ENCODE measurements at places on chromosomes 16 and 17.
A peak's percentile ranks its signal among the peaks of the same experiment; 100 is the strongest.

- DNase-seq = no peak
Measured at GRCh38 chr16:2298621-2299020, 30.7 kb upstream of the RNPS1 start.

DNA sequence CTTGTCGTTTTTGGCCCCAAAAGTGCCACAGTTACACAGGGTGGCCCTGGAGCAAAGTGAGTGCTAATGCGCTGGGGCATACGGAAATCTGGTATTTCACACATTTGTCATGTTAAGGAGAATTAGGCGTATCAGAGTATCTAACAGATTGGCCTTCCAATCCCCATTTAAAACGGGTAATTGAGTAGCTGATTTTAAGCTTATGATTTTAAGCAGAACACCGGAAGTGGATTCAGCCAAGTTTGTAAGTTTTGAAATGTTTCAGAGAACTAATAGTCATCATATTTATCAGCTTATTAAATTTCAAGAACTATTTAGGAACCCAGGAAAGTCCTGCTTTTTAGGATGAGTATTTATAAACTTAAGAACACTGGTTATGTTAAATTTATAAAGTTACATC lies 19.5 kb downstream of the LRRC75A start:
- DNase-seq = no peak

DNA sequence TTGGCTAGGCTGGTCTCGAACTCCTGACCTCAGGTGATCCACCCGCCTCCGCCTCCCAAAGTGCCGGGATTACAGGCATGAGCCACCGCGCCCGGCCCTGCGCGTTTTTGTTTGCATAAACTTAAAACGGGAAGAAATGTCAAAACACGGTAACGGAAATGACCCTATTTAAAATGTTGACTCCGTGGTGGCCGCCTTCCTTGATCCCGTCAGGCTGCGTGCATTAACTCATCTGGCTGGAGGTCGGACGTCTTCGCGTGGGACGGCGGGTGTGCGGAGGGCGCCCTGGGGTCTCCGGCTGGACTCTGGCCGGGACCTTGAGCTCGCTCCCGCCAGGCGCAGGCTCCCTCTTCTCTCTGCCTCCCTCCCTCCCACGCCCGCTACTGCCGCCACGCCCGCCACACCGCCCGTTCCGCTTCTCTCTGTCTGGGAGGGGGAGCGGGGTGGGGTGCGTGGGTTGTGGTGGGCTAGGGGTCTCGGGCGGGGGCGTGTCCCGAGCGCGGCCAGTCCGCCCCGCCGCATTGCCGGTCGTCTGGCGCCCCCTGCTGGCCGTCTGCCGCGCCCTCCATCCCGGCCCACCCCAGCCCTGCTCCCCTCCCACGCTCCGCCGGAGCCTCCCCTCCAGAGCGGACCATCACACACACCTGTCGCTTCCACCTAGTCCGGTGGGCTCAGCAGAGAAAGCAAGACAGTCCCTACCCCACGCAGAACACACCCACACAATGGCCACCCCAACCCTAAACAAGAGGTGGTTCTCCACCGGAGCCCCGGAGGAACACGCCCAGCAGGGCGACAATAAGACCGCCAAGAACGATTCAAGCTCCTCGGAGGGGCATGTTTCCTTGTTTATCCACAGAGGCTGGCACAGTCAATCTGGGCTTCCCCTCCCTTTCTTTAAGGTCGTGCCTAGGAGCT lies 1.2 kb upstream of the CCDC42 start:
- peak; percentile 30 for DNase-seq

GRCh38 chr17:74097450-74098135 lies 105.9 kb upstream of the RPL38 start:
- no peak for DNase-seq

GRCh38 chr17:64388961-64389565 lies 1.6 kb downstream of the PECAM1 start:
- DNase-seq = no peak

DNA sequence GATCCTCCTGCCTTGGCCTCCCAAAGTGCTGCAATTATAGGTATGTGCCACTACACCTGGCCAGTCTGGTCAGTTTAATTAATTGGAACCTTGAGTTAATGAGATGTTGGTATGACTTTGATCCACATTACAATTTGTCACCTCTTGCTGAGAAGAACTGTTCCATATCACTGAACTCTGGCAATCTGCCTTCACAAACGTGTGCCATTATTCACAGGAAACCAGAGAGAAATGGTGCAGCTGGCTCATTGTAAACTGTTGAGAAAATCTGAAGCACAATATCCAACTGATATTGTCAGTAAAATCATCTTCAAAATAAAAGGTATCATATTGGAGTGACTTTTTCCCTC lies 39.3 kb upstream of the YPEL2 start:
- DNase-seq = no peak

GRCh38 chr17:46818929-46819859 lies 702 bp upstream of the WNT3 start:
- no peak for DNase-seq

DNA sequence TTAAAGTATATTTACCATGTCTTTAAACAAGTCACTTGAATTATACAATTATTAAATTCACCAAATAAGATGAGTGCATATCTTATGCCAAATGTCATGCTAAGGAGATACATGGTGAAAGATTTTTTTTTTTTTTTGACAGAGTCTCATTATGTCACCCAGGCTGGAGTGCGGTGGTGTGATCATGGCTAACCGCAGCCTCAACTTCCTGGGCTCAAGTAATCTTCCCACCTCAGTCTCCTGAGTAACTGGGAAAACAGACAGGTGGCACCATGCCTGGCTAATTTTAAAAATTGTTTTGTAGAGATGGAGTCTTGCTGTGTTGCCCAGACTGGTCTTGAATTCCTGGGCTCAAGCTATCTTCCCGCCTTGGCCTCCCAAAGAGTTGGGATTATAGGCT lies 149.0 kb upstream of the GOT2 start:
- DNase-seq = no peak

GRCh38 chr16:83609178-83609577 lies 198.6 kb upstream of the HSBP1 start:
- no peak for DNase-seq

DNA sequence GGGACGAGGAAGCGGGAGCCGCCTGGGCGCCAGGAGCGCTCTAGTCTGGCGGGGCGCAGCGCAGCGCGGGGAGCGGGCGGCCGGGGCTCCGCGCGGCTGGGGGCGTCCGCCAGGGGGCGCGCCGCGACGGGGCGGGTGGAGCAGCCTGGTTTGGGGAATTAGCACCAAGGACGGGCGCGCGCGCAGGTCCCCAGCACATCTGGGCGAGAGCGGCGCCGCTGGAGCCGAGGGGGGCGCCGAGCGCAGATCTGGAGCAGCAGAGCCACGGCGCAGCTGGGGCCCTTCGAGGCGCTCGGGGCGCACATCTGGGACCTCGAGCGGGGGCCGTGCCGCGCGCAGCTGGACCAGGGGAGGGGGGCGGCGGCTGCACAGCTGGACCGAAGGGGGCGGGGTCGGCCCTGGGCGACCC lies at the start of gene NXPH3:
NXPH3 (plus strand) TSS at position 193 of the 409 bp plus-strand sequence. CDS start 349 bp downstream, outside the sequence.
- DNase-seq = no peak

- DNase-seq = no peak
Measured at GRCh38 chr16:27745348-27745747, 195.4 kb downstream of the KATNIP start.

GRCh38 chr17:33986088-33986487 lies 269.0 kb upstream of the CCL2 start:
- no peak for DNase-seq

- no peak for DNase-seq
Measured at GRCh38 chr16:81321039-81321438, 6.3 kb downstream of the GAN start.

DNA sequence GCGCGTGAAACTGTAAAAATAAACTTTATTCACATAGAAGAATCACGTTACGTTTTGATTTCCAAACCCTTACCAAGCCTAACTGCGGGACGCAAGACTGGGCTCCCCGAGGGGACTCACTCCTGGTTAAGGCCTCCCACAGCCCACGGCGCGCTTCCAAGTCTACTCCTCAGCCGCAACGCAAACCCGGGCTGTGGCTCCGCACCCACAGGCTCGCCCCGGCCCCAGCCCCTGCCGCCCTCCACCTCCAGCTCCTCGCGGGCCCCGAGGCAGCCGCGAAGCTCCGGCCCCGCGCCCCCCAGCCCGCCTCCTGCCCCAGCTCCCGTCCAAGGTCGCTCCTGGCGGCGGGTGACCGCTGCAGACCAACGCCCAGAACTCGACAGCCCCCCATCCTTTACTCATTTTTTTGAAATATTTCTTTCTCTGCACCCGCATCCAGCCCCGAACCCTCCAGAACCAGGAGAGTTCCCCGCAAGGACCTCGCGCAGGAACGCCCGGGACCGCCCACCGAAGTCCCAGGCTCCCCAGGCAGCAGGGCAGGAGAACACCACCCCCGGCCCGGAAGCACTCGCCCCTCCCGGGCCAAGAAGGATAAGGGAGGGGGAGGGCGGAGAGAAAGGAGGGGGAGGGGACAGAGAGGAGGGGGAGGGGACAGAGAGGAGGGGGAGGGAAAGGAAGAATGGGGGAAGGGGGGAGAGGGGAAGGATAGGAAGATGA lies 912 bp downstream of the USP22 start:
- peak; percentile 81 for DNase-seq

DNA sequence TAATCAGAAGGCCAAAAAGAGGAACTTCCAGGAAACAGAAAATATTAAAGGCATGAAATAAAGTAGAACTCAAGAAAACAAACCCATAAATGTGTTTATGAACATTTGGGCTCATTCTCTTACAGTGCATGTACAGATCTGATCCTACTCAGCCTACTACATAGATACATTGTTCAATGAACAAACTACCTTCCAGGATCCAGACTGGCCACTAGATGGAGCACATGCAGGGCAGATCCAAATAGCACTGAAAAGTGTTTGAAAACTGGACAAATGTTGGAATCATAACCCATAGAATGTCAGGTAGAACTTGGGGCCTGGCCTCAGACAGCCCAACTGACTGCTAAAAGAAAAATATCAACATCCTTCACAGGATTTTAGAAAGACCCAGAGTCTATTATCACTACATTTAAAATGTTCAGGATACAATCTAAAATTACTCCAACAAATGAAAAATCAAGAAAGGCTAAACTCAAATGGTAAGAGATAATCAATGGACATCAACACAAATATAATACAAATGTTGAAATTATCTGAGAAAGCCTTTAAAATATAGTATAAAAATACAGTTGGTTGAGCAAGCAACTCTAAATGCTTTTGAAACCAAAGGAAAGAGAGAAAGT lies 122.4 kb upstream of the NUDT7 start:
- no peak for DNase-seq

DNA sequence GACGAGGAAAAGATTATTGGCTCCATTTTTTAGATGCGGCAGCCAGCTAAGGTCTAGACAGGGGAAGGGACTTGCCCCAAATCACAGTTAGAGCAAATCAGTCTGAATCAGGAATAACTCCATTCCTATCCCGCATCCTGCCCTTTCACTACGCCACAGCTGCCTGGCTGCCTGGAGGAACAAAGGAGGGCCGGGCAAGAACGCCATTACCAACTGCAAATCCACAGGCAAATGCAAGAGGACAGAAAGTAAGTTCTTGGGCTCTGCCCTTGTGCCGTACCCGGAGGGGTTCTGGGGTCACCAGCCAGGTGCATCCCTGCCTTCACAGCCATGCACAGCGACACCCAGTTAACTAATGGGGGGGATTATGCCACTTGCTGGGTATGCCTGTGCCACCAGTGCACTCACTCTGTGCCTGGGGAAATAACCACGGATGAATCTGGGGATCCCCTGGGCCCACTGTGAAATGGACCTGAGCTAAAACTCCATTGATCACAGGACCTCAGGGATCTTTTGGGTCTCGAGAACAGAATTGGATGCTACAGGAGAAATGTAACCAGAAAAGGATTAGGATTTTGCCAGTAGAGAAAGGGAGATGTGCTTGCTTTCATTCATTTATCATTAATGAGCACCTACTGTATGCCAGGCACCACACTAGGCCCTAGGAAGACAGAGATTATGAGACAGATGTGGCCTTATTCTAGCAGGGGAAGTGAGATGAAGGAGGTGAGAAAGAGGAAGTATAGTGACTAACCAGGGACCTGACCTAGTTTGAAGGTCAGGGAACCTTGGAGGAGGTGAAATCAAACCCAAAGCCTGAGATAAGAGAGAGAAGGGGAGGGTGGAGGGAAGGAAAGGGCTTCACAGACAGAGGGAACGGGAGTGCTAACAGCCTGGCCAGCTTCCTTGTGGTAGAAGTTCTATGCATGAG lies 17.7 kb downstream of the BCL7C start:
- no peak for DNase-seq

DNA sequence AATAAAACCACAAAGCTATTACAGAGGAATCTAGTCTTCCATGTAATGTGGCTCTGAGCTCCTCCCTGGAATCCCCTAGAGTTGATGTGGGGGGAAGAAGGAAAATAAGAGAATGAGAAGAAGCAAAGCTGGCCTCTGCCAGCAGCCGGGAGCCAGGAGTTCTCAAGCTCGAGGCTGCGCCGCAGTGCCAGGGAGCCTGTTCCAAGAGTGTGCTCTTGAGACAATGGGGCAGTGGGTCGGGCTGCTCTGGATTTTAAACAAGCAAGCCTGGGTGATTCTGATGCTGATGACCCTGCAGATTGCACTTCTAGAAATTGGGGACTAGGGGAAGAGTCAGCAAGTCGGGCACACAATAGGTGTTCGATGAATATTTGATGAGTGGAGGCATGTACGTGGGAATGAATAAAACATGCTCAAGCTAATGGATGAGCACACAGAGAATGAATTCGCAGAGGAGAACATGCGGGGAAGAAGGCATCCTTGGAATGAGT lies 119.9 kb downstream of the CMIP start:
- DNase-seq = no peak

- DNase-seq = no peak
Measured at GRCh38 chr16:4828567-4829321, 18.3 kb downstream of the GLYR1 start.

GRCh38 chr16:88305176-88305575 lies 77.6 kb upstream of the ZNF469 start:
- no peak for DNase-seq

Measured in breast epithelium (tissue), 4 donors.